ENCODE measurements at places on chromosomes 2 and 18.

DNA sequence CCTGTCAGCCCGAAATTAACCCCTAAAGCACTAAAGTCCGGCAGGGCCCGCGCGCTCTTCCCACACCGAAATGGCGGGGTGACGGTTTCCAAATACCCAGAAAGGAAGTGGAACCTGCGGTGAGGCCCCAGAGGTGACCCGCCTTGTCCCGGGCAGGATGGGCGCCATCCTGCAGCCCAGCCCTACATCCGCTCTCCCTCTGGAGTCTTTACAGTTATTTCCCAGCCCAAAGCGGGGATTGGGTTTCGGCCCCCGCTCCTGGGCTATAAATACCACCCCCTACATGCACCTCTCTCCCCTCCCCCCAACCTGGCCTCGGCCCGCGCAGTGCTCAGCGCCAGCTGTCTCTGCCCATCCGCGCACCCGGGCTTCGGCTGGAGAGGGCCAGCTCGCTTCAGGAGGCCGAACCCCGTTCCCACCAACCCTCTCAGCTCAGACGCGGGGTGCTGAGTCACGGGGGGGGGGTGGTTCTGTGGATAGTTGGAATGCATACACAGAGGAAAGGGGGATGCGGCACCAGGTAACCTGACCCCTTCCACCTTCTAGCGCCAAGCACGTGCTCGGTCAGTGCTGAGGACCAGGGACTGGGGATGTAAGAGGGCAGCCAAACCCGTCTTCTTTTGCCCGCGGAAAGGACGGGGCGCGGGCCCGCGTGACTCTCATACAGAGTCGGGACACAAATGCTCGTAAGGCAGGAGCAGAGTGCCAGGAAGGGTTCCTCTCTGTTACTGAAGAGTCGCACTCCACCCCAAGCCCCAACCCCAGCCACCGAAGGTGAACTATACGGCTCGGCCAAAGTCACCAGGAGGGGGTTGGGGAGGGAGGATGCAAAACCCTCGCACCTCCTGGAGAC is at the start of gene TUBA4B:
TSS of gene TUBA4B (plus strand) at position 344 of the 853 bp plus-strand sequence. CDS start at position 509, 165 bp downstream.
- no peak for DNase-seq

- DNase-seq, result no peak
Measured at GRCh38 chr2:9288681-9289338, 82.2 kb downstream of the ASAP2 start.

GRCh38 chr2:159616286-159616701 is at the start of gene BAZ2B:
BAZ2B (minus strand) TSS chr2:159616548; CDS start chr2:159478719, 137,829 bp downstream.
- no peak for DNase-seq

GRCh38 chr2:55530539-55531081 is 11.1 kb downstream of the CFAP36 start:
- no peak for DNase-seq

DNA sequence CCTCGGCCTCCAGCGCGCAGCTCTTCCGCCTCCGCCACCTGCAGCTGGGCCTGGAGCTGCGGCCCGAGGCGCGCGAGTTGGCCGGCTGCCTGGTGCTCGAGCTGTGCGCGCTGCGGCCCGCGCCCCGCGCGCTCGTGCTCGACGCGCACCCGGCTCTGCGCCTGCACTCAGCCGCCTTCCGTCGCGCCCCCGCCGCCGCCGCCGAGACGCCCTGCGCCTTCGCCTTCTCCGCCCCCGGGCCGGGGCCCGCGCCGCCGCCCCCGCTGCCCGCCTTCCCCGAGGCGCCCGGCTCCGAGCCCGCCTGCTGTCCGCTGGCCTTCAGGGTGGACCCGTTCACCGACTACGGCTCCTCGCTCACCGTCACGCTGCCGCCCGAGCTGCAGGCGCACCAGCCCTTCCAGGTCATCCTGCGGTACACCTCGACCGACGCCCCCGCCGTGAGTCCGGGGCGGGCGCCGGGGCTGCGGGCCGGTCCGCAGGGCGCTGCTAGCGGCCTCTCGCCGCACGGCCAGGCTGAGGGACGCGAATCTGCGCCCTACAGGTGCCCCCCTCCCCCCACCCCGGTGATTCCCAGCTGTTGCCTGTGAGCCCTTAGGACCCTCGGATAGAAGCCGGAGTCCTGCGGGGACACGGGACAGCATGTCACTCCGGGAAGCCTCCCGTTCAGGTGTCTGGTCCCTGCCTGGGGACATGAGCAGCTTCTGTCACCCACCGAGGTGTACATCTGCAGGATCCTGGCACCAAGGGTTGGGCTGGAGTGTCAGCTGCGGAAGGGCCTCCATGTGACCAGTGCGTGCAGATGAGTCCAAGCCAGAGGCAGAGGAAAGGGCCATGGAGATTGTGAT is 616 bp downstream of the RNPEPL1 start:
- no peak for DNase-seq

DNA sequence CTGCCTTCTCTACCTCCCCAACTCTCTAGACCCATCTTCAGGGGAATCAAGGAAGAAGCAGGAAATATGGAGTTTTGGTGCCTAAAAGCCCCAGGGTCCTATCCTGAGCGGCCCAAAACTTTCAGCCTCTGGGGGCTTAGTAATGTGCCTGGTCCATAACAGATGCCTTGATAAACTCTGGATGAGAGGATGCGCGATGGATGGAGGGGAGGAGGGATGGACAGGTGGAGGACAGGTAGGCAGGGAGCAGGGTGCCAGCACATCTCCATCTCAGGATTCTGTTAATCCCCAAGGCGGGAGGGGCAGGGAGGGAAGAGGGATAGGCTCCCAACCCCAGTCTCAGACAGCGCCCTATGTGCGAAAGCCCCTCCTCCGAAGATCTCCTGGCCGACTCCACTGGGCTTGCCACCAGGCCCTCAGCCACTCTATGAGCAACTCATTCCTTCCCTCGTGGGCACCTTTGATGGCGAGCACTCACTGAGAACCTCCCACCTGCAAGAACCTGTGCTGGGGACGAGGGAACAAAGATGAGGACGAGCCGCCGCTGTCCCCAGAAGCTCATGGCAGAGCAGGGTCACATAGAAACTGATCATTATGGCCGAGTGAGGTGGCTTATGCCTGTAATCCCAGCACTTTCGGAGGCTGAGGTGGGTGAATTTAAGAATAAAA is 23.1 kb downstream of the HS1BP3 start:
- DNase-seq, result no peak

DNA sequence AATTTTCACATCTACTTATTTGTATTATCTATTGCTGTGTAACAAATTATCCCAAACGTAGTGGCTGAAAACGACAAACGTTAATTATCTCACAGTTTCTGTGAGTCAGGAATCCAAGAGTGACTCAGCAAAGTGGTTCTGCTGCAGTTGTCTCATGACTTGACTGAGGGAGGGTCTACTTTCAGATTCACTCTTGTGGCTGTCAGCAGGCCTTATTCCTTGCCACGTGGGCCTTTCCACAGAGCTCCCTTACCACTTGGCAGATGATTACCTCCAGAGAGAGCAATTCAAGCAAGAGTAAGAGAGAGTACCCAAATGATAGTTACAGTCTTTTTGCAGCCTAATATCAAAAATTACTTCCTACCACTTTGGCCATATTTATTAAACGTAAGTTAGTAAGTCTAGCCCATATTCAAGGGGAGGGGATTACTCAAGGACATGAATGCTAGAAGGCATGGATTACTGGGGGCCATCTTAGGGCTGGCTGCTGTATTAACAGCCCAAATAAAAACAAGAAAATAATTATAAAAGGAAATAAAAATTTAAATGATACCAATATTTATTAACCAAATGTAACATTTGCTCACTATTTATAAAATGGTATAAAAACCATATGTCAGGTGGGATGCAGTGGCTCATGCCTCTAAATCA is 48.7 kb upstream of the NBEAL1 start:
- no peak for DNase-seq

DNA sequence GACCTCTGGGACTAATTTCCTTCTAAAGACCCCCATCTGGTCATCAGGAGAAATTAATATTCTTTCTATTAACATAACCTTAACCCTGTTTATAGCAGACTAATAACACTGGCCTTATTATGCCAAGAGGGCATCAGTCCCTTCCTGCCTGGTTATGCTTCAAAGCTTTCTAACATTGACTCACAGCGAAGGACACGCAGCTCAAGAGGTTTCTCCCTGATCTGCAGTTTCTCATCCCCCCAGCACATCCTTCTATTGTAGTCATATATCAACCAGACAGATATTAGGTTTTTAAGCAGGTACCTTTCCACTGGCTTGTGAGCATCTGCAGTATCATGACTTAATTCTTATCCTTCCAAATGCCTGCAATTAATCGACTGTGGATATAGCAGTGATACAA is 100.0 kb upstream of the CXCR4 start:
- DNase-seq, result no peak

DNA sequence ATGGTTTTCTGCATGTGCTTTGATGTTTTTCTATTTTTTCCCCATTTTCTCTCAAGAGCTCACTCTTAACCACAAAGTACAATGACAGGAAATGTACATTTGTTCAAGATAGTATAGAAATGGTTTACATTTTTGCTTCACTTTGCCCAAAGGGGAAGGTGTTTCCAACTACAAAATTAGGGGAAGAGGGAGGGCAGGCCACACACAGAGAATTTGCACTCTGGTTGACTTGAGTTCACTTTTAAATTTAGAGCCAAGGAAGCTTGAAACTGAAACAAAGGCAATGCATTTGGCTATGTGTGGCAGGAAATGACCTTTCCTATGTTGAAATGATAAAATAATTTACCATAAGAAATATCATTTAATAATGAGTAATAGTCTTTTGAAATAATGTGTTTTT is 19.1 kb upstream of the VIT start:
- DNase-seq, result no peak

GRCh38 chr2:13005761-13006335 is 289.1 kb downstream of the TRIB2 start:
- no peak for DNase-seq

GRCh38 chr2:63786471-63786870 is 55.2 kb upstream of the UGP2 start:
- no peak for DNase-seq

DNA sequence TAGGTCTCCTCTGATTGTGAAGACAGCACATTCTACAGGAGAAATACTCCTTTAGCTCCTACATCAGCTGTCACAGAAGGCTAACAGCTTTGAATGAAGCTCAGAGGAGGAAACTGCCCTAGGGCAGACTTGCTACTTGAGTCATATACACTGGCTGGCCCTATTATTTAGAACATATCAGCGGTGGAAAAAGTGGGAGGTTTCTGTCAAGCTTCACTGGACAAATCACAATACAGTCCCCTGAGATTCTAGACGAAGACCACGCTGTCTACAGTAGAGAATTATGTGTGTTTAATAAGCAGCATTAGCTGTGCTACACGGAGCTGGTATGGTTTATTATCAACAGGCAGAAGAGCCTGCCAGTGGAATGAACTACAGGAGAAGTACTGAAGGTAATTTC is 230.9 kb upstream of the FSIP2 start:
- no peak for DNase-seq

GRCh38 chr18:56982766-56983165 is 164.1 kb upstream of the BOD1L2 start:
- no peak for DNase-seq

DNA sequence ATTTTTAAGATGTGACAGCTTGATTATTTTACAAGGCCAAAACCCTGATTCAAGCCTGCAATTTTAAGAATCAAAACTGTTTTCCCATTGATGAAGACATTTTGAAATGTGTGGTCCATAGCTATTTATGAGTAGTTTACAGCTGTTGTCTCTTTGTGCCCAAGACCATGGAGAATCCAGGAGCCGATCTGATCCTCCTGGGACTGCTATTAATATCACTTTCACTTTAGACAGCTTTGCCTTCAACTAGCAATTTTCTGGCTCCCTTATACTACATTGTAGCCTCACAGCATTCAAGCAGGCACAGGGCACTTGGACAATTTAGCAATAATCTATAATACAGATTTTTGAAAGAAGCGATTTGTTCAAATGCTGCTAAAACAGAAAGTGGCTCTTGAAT is 172.9 kb downstream of the SLC8A1 start:
- DNase-seq, result no peak

DNA sequence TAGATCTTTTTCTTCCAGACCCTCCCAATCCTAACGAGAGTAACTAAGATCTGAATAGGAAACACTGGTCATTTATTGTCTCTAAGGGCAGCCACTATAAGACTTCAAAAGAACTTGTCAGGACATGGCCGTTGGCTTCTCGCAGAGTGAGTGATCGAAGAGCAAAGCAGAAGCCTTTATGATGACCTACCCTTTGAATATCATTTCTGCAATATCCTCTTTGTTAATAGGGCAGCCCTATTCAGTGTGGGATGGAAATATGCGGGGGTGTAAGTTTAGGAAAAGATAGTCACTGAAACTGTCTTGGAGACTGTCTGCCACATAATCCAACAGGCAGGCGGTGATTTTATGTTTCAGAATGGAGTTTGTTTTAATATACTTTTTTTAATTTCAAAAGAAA is 70.9 kb downstream of the FBXO36 start:
- DNase-seq, result no peak

- no peak for DNase-seq
Measured at GRCh38 chr2:159110784-159111183, 142.3 kb downstream of the TANC1 start.

Measured in stimulated activated CD4-positive, alpha-beta T cell treated with anti-CD3 and anti-CD28 coated beads, Interleukin-1b, Interleukin-23, amount 100 ng/mL, for 1 hour (primary cell).